GM06990 (cell line): ENCODE measurements at places on chromosomes 1 and 21.

DNA sequence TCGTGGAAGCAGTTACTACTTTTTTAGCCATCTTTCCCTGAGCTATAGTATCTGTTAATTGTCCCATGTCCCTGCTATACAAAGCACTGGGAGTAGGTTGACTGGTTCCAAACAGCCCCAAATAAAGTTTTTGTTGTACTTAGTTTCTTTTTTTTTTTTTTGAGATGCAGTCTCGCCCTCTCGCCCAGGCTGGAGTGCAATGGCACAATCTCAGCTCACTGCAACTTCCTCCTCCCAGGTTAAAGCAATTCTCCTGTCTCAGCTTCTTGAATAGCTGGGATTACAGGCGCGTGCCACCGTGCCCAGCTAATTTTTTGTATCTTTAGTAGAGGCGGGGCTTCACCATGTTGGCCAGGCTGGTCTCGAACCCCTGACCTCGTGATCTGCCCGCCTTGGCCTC, 3.3 kb downstream of the NCSTN start:
- no peak for DNase-seq

DNA sequence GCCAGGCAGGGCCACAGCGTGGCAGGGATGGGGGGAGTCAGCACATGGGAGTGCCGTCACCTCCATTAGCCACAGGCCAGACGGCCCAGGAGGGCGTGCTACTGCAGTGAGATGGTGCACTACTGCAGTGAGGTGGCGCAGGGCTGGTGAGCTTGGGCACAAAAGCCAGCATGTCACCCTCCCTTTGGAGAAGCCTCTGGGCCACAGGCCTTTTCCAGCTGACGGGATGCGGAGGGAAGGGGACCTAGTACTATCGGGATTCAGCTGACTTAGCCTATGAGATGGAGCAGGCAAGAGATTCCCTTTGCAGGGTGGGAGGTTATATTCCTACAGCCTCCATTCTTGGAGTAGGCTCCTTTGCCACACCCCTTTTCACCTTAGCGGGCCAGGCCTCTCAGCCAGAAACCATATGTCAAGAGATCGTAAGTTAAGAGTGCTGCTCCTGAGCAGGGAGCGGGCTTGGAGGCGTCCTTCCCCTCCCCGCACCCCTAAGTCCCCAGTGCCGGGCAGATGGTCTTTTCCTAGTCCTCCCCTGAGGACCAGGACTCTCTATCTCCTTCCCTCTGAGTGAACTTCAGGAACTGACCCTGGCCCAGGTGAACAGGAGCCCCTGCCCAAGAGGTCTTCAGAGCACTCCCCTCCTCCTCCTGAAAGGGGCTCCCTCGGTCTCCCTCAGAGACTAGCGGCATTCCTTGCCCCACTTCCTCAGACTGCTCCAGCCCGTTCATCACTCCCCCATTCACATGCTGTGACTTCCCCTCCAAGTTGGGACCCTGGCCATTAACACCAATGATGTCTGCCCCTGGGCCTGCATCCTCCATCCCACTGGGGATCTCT, 8.2 kb downstream of the NES start:
- DNase-seq, result no peak

DNA sequence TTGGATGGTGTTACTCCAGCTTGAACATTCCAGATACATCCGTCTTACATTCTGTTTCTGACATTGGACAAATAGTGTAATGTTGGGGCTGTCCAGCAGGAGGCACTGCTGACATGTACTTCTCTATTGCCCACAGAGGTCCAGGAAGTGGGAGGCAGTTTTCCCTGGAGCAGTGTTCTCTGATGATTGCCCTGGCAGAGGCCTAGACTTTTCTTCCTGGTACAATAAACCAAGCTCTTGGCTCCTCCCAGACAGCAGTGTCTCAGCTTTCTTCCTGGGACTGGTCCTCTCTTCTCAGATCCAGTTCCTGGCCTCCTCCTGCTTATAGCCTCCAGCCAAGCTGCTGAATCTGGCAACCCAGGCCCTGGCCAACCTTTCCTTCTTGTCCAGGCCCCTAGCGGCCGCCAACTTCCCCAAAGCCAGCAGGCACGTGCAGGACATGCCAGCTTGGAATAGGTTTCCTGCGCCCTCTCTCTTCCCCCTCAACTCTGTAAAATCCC, 14.9 kb upstream of the IFNLR1 start:
- DNase-seq, result no peak

DNA sequence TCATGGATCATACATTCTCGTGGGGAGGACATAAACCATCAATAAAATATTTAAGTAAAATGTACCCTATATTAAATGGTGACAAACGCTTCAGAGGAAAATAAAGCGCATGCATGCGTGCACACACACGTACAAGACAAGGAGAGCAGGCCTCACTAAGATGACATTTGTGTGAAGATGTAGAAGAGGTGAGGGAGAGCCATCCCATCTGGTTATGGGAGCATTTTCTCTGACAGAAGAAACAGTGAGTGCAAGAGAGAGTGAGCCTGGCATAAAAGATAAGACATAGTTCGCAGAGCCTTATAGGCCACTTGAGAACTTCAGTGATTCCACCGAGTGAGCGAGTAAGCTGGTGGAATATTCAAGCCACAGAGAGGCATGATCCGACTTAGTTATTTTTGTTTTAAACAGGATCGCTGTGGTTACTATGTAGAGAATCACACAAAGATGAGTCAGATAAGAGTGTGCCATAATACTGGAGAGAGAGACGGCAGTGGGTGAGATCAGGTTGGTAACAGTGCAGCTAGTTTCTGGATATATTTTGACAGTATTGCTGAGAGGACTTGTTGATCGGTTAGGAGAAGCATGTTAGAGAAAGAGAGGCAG, 624.2 kb downstream of the PLPP3 start:
- DNase-seq, result no peak

DNA sequence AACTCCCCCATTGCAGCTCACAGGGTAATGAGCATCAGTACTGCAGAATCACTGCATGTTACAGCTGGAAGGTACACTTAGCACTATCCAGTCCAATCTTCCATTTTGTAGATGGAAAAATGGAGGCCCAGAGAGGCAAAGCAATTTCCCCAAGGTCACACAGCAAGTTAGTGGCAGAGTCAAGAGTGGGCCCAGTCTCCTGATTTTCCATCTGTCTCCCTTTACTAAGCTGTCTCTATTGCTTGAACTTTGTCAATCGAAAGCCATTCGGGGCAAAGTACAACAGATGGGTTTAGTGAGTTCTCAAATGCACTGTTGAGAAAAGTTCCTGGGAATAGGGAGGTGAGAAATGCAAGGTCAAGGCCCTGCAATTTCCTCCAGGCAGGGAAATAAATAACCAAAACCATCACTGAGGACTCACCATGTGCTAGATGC, 50.4 kb upstream of the IFFO2 start:
- DNase-seq, result no peak

GRCh38 chr21:22516230-22516629, 1518.0 kb downstream of the NCAM2 start:
- no peak for DNase-seq

DNA sequence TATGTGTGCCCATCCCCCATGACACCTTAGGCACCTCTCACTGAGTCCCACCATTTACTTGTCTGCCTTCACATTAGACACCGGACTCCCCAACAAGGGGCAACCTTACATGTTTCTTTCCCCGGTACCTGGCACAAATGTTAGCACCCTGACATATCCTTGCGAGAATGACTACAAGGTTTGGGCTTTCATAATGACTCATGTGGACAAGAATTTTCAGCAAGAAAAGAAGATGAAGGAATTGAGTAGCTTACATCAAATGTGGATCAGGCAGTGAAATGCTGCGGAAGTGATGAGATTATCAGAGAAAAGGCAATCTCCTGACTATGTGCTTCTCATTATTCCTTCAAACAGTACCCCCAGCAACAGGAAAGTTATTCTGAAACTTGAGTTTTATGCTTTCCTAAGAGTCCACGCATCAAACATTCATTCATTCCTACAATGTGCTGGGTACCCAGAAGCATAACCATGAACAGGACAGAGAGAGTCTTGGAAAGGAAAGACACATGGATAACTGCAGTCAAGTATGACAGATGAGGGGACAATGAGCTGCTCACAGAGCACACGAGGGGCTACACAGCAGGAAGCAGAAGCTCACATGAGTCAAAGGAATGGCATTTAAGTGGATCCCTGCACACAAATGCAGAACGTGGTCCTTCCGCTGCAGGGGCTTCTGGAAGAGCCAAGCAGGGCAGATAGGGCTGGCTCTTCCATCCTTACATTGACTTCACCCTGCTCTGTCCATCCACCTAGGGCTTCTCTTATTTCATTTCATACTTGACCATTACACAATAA, 112.1 kb downstream of the PCNX2 start:
- DNase-seq, result no peak

GRCh38 chr21:45438391-45439145, 33.6 kb downstream of the COL18A1 start:
- DNase-seq, result no peak
